ENCODE measurements at places on chromosomes 2 and 18.
A peak's percentile ranks its signal among the peaks of the same experiment; 100 is the strongest.

- DNase-seq, result peak; percentile 48
- H3K36me3 ChIP-seq, result no peaks in the 10 kb centered on the region
- H3K4me1 ChIP-seq, result no peaks in the 10 kb centered on the region
- no peaks in the 10 kb centered on the region for H3K27me3 ChIP-seq
- peak overlapping the region; percentile 63 for H3K27ac ChIP-seq
Observed at GRCh38 chr2:152499896-152500735, 165.1 kb downstream of the FMNL2 start.

DNA sequence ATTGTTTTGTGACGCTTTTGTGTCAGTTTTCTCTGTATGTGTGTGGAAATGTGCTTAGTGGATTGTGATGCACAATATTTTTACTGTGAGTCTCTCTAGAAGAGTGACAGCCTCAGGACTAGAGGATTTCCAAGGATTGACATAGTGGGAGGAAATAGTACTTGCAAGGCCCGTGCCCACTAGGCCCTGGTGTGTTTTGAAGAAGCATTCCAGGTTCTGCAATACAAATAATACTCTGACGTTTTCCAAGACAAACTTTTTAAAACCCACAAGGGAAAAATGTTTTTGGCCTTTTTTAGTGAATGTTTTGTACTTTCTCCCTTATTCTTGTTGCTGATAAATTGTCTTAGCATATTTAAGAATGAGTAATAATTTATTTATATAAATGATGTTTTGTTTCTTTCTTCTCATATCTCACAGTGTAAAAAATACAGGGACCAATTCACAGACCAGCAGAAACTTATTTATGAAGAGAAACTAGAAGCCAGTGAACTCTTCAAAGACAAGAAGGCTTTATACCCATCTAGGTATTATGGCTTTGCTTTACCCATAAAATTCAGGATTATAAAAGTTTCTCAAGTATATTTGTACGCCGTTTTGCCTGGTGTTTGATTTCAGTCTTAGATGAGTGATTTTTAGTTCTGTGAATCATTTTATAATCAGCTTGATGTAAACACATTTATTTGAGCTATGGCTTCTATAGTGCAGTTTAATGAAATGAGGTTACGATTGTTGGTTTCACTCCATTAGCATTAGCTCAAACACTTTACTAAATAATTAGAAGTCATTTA, 165.6 kb downstream of the MYO1B start:
- peak overlapping the region; percentile 45 for H3K27ac ChIP-seq
- peaks cover 28% of the 10 kb centered on the region for H3K36me3 ChIP-seq
- DNase-seq, result no peak
- no peaks in the 10 kb centered on the region for H3K4me1 ChIP-seq

DNA sequence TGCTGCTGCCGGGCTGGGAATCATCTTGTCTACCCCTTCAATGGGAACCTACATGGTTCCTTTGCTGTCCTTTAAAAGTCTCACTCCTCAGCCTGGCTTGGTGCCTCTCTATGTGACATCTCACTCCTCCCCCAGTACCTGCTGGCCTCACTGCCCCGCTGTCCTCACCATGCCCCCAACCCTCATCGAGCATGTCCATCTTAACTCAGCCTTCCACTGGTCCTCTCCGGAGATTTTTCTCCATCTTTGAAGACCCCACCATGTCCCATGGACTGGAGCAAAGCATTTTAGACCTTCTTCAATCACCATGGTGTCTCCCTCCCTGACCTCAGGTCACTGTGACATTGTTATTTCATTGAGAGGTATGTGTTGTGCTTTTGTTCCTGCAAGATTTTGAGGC, 58.1 kb upstream of the SIX3 start:
- no peaks in the 10 kb centered on the region for H3K36me3 ChIP-seq
- H3K27ac ChIP-seq, result no peak overlapping the region
- no peaks in the 10 kb centered on the region for H3K27me3 ChIP-seq
- no peak overlapping the region for H3K4me3 ChIP-seq
- H3K4me1 ChIP-seq, result no peaks in the 10 kb centered on the region

DNA sequence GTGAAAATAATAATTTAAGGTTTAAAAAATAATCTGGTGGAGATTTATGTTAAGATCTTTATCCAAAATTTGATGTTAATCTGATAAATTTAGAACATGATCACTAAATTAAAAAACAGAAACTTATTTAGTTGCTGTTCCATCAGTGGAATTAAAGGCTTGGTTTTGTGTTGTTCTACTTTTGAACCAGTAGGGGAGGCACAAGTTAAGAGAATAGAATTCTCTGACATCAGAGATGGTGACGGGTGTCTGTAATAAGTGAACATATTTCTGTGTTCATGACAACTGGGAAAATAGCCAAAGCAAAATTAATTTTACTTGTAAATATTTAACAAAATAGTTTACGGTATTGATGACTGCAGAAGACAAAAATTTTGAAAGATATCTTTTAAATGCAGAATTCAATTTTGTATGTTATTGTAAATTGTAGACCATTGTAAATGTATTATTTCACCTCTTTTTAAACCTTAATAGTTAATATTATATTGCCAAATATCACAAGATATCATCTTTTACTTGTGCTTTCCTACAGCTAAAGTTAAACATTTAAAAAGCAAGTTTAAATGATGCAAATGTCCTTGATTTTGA, 106.0 kb downstream of the UBR3 start:
- no peak overlapping the region for H3K27ac ChIP-seq
- H3K27me3 ChIP-seq, result no peaks in the 10 kb centered on the region

DNA sequence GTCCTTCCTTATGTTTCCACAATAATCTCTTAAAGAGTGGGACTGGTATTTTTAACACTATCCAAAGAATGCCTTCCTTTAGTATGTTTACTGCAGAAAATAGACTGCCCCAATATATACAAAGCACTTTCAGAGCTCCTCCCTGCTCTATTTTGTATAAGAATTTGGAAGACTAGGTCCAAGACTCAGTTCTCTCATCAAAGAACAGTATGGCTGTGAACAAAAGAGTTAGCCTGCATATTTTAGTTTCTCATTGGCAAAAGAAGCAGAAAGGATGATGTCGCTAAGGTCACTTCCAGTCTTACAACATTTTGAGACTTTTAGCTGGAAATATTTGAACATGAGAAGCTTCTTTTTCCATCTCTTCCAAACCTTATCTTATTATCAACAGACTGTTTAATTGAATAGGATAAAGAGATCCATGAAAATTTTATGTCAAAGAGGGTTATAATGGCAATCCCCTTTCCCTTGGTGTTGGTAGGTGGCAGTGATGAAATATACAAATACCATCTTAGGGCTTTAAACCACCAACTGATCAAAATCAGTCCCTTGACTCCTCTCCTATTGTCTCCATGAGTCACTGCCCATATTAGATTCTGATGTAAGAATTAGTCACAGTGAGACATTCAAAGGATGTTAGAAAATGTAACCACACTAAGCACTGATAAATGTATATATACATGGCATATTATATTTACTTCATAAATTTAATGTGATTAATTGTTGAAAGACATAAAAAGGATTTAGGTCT, 266.9 kb upstream of the DSEL start:
- no peaks in the 10 kb centered on the region for H3K4me1 ChIP-seq
- no peak overlapping the region for H3K4me3 ChIP-seq
- no peak overlapping the region for H3K27ac ChIP-seq
- no peak for DNase-seq
- no peaks in the 10 kb centered on the region for H3K36me3 ChIP-seq
- no peaks in the 10 kb centered on the region for H3K27me3 ChIP-seq

GRCh38 chr2:238793306-238793705, 54.6 kb upstream of the TWIST2 start:
- peaks cover 35% of the 10 kb centered on the region for H3K27me3 ChIP-seq
- H3K4me3 ChIP-seq, result no peak overlapping the region

- no peak overlapping the region for H3K27ac ChIP-seq
- no peak for DNase-seq
Observed at GRCh38 chr2:196743165-196743564, 56.3 kb downstream of the GTF3C3 start.

GRCh38 chr18:56649996-56650395, 1.2 kb upstream of the WDR7 start:
- H3K36me3 ChIP-seq, result no peaks in the 10 kb centered on the region
- H3K4me3 ChIP-seq, result no peak overlapping the region
- no peaks in the 10 kb centered on the region for H3K27me3 ChIP-seq
- H3K27ac ChIP-seq, result no peak overlapping the region
- DNase-seq, result no peak
- H3K4me1 ChIP-seq, result peaks cover 7% of the 10 kb centered on the region

DNA sequence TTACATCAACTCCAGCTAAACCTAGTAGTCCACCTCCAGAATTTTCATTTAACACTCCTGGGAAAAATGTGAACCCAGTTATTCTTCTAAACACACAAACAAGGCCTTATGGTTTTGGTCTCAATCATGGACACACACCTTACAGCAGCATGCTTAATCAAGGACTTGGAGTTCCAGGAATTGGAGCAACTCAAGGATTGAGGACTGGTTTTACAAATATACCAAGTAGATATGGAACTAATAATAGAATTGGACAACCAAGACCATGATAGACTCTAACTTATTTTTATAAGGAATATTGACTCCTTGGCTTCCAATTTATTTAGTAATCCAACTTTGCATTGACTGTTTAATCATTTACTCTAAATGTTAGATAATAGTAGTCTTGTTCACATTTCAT, 44.2 kb downstream of the NLRC4 start:
- H3K4me1 ChIP-seq, result no peaks in the 10 kb centered on the region
- peaks cover 38% of the 10 kb centered on the region for H3K36me3 ChIP-seq
- no peak for DNase-seq
- H3K27me3 ChIP-seq, result no peaks in the 10 kb centered on the region

DNA sequence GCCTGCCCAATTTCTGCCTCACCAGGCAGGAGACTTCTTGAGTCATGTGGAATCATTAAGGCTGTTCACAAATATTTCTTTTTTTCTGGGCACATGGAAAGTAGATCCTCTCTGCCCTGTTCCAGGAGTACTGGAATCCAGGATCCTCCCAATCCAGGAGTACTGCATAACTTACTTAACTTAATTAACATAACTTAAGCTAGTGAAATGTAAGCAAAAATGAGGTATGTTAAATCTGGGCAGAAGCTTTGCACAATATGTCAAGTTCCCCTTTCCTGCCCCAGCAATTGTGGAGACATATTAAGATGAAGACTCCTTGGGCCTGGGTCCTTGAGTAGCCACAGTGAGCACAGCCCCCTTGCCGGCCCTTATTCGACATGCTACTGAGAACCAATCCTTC, 3.2 kb downstream of the CD207 start:
- H3K27ac ChIP-seq, result no peak overlapping the region
- no peaks in the 10 kb centered on the region for H3K27me3 ChIP-seq

GRCh38 chr18:63160172-63160995, 159.2 kb downstream of the BCL2 start:
- peak overlapping the region; percentile 76 for H3K27ac ChIP-seq
- no peaks in the 10 kb centered on the region for H3K27me3 ChIP-seq
- no peaks in the 10 kb centered on the region for H3K36me3 ChIP-seq
- H3K4me3 ChIP-seq, result no peak overlapping the region
- no peak for DNase-seq

Data from tibial artery (tissue), 4 donors.